ENCODE measurements at places on chromosomes 1 and 21.

DNA sequence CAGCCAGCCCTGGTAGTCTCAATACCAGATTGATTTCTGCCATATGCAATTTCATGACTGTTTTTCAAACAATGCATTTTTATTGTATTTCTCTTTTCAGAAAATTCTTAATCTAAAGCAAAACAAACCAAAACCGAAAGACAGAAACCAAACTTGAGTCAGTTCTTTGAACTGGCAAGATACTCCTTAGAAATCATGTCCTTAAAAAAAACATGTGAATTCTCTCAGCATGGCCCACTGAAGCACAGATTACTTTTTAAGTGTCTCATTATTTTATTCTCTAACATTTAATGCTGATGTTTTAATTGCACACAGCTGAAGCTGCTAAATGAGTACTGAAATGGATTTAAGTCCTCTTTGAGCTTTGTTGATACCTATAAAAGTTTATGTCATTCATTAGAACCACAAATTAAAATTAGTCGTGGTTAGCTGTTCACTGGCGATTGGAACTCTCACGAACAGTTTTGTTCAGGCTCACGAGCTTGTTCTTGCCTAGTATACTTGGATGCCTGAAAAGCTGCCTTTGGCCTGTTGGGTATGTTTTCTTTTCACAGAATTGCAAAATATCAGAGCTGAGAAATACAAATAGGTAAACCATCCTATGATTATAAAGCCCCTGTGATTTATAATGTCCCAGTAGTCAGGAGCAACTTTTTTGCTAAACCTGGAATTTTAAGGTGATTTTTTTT lies 87.5 kb downstream of the CAMTA1 start:
- H3K27me3 ChIP-seq: no peaks in the 10 kb centered on the region
- no peak overlapping the region for H3K4me3 ChIP-seq
- no peak for DNase-seq
- H3K36me3 ChIP-seq: no peaks in the 10 kb centered on the region

DNA sequence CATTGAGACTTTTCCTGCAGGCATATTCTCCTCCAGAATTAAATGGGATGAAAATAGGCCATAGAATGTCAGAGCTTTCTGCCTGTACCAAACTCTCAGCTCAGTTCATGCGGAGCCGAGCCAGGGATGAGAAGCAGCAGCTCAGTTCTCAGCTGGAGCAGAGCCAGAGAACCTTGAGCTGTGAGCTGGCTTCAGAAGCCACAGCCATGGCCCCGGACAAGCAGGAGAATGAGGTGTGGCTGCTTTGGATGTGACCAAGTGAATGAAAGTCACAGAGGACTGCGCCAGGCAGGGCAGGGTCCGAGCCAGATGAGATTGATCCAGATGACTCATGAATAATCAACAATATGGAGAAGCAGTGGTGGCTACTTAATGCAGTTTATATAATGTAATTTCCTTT lies 633.8 kb downstream of the NCAM2 start:
- no peaks in the 10 kb centered on the region for H3K27me3 ChIP-seq
- H3K36me3 ChIP-seq: no peaks in the 10 kb centered on the region
- no peak overlapping the region for H3K27ac ChIP-seq
- no peak overlapping the region for H3K4me3 ChIP-seq
- DNase-seq: peak; percentile 62

GRCh38 chr1:11058595-11059154 lies 1.1 kb downstream of the SRM start:
- peaks cover 14% of the 10 kb centered on the region for H3K4me1 ChIP-seq
- no peak overlapping the region for H3K27ac ChIP-seq
- 0 out of 2 replicates have a peak, but pooled peaks cover 3% of the 10 kb centered on the region for H3K36me3 ChIP-seq
- DNase-seq: peak; percentile 32
- no peaks in the 10 kb centered on the region for H3K27me3 ChIP-seq

GRCh38 chr1:84720221-84720780 lies 30.0 kb upstream of the SSX2IP start:
- peaks cover 47% of the 10 kb centered on the region for H3K4me1 ChIP-seq
- H3K27me3 ChIP-seq: no peaks in the 10 kb centered on the region
- H3K36me3 ChIP-seq: no peaks in the 10 kb centered on the region
- no peak for DNase-seq
- H3K27ac ChIP-seq: peak overlapping the region; percentile 47

DNA sequence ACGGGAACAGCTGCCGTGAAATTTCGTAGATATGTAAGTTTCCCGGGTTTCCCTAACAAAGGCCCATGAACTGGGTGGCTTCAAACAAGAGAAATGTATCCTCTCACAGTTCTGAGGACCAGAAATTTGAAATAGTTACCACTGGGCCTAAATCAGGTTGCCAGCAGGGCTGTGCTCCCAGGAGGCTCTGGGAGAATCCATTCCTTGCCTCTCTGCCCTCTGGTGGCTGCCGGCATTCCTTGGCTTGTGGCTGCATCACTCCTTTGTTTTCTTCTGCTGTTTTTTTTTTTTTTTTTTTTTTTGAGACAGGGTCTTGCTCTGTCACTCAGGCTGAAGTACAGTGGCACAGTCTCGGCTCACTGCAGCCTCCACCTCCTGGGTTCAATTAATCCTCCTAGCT lies 23.7 kb downstream of the UMODL1 start:
- no peaks in the 10 kb centered on the region for H3K36me3 ChIP-seq
- no peak for DNase-seq
- H3K4me3 ChIP-seq: no peak overlapping the region
- no peaks in the 10 kb centered on the region for H3K27me3 ChIP-seq

DNA sequence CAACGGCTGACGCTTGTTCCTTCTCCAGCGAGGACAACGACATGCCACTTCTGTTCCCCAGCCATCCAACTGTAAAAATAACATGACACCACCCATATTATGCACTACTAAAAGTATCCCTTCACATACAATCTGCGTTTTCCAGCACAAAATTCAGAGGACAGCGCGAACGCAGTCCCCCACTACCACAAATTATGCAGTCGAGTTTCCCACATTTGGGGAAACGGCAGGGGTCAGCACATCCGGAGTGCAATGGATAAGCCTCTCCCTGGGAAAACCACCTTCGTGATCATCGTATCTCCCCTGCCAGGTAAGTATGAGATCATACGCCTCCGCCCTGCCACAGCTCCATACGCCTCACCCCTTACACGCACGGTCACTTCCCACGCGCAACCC lies 120.9 kb downstream of the PPIAL4G start:
- peaks cover 3% of the 10 kb centered on the region for H3K4me1 ChIP-seq
- no peaks in the 10 kb centered on the region for H3K27me3 ChIP-seq
- peak; percentile 26 for DNase-seq
- no peak overlapping the region for H3K27ac ChIP-seq
- no peaks in the 10 kb centered on the region for H3K36me3 ChIP-seq

DNA sequence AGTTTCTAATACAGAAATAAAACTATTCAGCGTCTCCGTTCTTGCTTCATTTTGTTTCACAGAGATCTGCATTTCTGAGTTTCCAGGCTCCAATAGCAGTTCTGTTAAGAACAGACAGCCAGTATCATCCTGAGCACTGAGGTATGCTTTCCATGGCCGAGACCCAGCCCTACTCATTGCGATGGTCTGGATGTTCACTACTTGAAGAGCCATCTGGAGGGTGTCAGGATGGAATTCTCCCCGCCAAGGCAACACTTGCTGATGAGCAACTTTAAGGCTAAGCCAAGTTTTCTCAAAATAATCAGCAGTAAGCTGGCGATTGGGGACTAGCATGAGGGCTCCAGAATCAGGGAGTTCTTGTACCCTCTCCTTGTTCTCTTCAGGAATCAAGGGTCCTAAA lies 7.7 kb upstream of the BCL2L15 start:
- no peak for DNase-seq
- peaks cover 19% of the 10 kb centered on the region for H3K36me3 ChIP-seq
- H3K27ac ChIP-seq: no peak overlapping the region

DNA sequence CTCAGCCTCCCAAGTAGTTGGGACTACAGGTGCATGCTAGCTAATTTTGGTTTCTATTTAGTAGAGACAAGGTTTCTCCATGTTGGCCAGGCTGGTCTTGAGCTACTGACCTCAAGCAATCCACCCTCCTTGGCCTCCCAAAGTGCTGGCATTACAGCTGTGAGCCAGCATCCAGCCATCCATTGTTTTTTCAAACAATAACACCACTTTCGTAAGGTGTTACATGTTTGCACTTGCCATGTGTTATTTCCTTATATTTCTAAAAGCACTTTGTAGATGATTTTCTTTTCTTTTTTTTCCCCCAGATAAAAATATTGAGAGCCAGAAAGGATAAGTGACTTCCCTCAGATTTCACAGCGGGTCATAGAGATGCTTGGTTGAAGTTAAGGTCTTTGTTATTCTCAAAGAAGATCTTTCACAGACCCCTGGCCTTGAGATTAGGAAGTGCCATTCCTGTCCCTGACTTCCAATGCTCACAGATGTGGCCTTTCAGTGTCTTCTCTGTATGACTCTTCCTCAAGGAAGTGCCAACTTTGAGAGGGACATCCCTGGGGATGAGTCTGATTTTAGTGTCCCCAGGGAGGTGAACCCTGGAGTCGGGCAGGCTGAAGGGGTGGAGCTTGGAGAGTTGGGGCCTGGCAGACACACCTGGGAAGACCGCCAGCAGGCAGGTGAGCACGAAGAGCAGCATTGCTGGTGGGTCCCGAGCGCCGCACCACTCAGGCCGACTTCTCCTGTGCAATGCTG lies 6.3 kb downstream of the PIGR start:
- H3K4me1 ChIP-seq: no peaks in the 10 kb centered on the region
- peaks cover 40% of the 10 kb centered on the region for H3K27me3 ChIP-seq
- no peak overlapping the region for H3K27ac ChIP-seq
- H3K4me3 ChIP-seq: no peak overlapping the region

- no peak overlapping the region for H3K4me3 ChIP-seq
- no peak for DNase-seq
- no peaks in the 10 kb centered on the region for H3K36me3 ChIP-seq
Observed at GRCh38 chr1:22190731-22191130, 47.8 kb upstream of the WNT4 start.

DNA sequence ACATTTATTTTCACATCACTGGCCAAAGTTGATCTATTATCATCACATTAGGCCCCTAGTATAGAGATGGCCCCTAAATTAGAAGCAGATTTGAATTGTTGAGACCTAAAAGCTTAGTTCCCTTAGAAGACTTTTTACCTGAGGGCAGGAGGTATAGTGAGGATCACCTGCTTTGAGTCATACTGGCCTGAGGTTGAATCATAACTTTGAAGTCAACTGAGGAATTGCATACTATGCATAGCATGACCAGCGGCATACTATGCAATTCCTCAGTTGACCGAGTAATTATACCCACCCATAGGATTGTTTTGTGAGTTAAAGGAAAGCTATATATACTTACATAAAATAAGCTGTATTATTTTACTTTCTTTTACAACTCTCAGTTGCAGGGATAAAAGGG lies 50.3 kb upstream of the DPH5 start:
- no peaks in the 10 kb centered on the region for H3K36me3 ChIP-seq
- no peak overlapping the region for H3K4me3 ChIP-seq
- no peaks in the 10 kb centered on the region for H3K4me1 ChIP-seq
- H3K27me3 ChIP-seq: no peaks in the 10 kb centered on the region

DNA sequence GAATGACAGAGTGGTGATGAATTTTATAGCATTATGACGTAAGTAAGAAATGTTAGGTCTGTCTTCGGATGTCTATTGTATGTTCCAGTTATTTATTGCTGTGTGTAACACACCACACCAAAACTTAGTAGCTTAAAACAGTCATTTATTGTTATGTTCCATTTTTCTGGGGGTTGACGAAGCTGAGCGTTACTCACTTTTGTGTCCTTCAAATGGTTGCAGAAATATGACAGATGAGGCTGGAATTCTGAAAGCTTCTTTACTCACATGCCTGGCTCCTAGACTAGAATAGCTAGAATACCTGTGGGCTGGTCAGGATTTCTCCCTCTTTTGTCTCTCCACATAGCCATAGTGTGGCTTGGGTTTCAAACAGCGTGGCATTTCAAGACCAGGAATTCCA lies 62.1 kb upstream of the S1PR1 start:
- peak overlapping the region; percentile 83 for H3K27ac ChIP-seq
- H3K36me3 ChIP-seq: no peaks in the 10 kb centered on the region
- H3K27me3 ChIP-seq: no peaks in the 10 kb centered on the region
- DNase-seq: peak; percentile 93

DNA sequence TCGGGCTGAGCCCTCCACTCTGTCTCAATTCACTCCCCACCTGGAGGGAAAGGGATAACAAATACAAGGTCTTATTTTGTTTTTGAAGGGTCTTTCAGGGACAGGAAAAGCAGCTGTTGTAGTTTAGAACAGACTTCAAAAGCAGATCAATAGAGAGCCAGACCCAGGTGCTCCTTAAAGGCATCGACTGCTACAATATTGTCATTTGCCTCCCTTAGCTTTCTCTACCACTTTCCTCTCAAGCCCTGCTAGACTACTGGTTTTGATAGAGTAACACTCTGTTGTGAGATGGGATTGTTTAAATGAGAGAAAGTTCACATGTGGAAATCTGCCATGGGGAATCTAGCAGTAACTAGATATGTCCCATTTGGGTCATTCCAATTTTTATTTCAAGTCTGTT lies 24.0 kb downstream of the RGS7 start:
- no peak for DNase-seq
- H3K4me3 ChIP-seq: no peak overlapping the region
- H3K4me1 ChIP-seq: no peaks in the 10 kb centered on the region
- H3K36me3 ChIP-seq: no peaks in the 10 kb centered on the region
- H3K27ac ChIP-seq: no peak overlapping the region
- no peaks in the 10 kb centered on the region for H3K27me3 ChIP-seq

DNA sequence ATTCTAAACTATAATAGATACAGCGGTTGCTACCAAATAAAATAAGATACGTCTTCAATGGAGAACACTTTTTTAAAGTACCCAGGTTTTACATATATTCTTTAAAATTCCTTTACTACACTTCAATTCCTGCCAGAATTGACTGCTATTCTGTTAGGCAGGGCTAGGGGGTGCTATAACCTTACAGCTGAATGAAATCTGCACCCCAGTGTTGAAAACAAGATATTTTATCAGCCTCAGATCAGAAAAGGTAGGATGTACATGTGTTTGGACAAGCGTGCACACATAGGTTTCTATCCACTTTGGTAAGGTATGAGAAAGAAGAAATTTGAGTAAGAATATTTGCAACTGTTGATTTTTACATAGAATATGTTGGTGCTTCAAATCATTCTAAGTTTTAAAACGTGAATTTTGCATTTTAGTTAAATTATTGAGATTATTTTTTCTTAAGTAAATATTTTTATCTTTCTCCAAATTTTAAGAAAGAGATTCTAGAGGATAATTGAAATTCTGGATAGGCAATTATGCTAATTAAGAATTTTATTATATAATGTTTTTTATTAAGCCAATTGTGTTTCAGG lies 490.8 kb upstream of the ADGRL4 start:
- peak; percentile 59 for DNase-seq
- H3K36me3 ChIP-seq: no peaks in the 10 kb centered on the region
- no peak overlapping the region for H3K27ac ChIP-seq
- no peaks in the 10 kb centered on the region for H3K4me1 ChIP-seq
- H3K27me3 ChIP-seq: no peaks in the 10 kb centered on the region

Measured in GM23248 (cell line).